ENCODE measurements at places on chromosomes 3 and 15.

DNA sequence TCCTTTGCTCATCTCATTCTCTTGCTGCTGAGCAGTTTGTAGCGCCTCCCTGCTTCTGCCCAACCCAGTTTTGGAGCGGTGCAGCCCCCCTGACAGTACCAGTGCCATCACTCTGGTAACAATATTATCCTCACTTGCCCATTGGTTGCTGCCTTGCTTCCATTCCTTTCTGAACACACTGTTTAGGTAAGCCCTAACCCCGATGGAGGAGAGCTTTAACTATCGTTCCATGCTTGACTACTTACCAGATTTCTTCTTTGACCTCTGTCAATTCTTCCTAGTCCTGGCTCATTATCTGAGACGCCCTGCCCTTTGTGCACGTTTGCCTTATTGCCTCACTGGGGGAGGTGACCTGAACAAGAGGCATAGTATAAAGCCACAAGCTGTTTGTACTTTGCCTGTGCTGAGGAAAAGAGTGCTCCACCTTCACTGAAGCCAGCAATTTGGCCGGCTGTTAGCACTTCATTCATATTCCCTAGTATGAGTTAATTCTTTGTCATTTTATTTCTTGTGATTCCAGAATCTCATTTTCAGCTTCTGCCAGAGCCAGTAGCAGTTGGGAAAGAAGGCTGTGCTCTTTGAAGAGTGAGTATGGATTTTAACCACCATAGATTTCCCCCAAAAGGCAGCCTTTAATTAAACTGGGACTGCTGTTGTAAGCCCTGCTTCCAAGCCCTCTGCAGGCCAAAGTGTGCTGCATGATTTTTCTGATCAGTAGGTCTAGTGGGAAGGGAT lies 11.9 kb downstream of the ABHD6 start:
- DNase-seq, result no peak

DNA sequence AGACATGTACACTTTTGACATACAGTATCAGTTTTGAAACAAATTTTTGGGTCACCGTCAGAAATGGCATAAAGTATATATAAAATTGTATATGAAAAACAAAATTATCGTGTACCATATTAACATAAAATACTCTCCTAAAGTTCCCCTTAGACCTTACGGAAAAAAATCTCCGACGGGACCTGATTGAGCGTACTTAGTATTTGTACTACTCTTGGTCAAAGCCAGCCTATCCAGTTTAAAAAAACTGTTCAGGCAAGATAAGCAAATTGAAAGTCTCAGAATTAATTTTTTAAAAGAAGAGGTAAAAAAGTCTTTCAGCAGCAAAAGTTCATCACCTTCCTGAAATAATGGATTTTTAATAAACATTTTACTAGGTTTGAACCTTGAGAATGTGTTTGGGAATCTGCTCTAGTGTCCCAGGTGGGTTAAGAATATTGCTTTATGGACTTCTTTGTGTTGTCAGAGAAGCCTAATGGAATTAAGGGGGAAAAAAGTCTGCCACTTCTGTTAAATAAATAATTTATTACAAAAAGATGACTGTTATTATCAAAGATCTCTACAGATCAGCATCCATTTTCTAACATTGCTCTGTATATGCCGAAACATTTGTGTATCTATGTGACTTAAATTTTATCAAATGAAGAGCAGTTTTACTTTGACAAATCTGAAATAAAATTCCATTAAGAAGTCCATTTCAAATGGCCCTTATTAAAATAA lies 48.6 kb downstream of the ZBTB20 start:
- DNase-seq, result no peak

DNA sequence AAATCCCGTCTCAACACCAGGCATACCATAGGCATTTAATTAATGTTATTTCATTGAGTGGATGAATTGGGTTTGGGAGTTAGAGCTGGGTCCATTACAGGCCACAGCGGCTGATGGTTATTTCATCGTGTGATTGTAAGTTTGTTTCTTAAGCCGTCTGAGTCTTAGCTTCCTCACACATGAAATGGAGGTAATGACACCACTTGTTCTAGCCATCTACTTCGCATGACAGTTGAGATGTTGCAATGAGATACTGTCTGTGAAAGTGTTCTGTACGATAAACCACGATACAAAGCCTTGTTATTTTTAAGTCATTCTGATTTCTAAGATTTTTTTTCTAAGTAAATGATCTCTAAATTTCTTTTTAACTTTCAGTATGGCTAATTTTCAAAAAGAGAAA lies 8.6 kb upstream of the TP63 start:
- DNase-seq, result no peak

GRCh38 chr15:91780387-91780786 lies 73.1 kb upstream of the SLCO3A1 start:
- no peak for DNase-seq

DNA sequence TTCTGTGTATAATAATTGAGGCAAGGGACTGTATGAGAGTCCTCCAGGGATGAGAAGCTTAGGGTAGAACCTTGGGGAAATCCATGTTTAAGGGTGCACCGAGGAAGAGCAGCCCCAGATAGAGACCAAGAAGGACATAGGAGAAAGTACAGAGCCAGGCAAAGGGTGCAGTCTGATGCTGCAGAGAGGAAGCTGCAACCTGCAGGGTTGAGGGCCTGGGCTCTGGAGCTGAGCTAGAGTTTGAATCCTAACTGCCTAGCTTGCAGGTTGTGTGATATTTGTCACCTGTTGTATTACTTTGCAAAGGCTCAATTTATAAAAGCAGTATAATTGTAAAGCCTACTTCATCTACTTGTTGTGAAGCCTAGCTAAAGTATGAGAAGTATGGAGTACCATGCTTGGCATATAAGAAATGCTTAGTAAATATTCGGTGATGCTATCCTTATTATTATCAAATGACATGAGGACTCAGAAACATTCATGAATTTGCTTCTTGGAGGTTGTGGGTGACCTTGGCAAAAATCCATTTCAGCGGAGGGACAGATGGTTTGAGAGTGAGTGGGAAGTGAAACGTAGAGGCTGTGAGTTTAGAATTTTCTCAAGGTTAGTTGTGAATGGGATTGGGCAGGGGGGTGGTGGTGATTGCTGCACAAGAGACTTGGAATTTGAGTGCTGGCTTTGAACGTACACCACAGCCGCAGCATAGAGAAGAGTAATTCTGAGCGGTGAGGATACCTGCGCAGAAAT lies 43.8 kb downstream of the PLCL2 start:
- DNase-seq, result no peak

Data from CD4-positive, alpha-beta T cell treated with Interleukin-15 for 4 hours (primary cell).